ENCODE measurements at places on chromosomes 12 and 14. TPM values are rescaled to one million over a fixed set of nuclear protein-coding genes. Genes with fewer than 3 reads are reported as not detected.

OTX2 gene
- polyA plus RNA-seq, result not detected

PZP gene
- not detected for polyA plus RNA-seq

KRT71 gene
- polyA plus RNA-seq, result not detected

DNA sequence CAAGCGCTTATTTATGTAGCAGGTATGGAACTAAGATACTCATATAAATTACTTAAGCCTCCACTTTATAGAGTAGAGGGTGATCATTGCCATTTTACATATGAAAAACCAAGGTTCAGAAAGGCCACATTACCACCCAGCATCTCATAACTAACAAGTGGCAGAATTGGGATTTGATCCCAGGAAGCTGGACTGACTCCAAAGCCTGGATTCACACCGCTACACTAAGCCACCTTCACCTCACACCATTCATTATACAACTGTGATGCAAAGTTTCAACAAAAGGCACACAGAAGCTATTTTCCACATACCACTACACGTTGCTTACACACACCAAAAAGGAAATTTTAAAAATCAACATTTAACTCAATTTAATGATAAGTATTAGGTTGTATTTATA lies 370.6 kb downstream of the FUT8 start:
- DNase-seq, result no peak

DNA sequence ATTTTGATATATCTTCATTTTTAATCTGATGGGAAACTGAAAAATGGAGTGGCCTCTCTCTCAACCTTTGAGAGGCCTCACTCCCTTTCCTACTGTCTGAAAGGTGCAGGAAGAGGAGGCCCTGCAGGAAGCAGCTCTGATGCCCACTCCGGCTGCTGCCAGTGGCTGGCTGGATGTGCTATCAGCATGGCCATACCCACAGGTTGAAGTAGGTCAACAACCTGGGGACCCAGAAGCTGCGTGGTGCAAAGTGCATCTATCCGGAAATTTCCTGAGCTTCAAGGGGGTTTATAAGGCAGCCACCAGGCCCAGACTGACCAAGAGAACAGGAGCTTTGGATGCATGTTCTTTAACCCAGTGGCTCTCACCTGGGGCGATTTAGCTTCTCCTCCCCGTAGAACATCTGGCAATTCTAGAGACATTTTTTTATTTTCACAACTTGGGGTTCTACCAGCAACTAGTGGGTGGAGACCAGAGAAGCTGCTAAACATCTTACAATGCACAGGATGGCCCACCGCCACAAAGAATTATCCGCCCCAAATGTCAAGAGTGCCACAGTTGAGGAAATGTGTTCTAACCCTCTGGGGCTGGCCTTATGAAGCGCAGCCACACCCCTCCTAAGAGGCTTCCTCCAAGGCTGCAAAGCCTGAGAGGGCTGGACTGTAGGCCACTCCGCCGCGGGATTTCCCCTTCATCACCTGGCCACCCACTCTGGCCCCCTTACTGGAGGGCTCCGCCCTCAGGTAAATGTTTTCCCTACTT lies 8.2 kb upstream of the BATF start:
- DNase-seq, result no peak

GRCh38 chr12:51969643-51970042 lies 18.1 kb downstream of the ACVR1B start:
- no peak for DNase-seq

DNA sequence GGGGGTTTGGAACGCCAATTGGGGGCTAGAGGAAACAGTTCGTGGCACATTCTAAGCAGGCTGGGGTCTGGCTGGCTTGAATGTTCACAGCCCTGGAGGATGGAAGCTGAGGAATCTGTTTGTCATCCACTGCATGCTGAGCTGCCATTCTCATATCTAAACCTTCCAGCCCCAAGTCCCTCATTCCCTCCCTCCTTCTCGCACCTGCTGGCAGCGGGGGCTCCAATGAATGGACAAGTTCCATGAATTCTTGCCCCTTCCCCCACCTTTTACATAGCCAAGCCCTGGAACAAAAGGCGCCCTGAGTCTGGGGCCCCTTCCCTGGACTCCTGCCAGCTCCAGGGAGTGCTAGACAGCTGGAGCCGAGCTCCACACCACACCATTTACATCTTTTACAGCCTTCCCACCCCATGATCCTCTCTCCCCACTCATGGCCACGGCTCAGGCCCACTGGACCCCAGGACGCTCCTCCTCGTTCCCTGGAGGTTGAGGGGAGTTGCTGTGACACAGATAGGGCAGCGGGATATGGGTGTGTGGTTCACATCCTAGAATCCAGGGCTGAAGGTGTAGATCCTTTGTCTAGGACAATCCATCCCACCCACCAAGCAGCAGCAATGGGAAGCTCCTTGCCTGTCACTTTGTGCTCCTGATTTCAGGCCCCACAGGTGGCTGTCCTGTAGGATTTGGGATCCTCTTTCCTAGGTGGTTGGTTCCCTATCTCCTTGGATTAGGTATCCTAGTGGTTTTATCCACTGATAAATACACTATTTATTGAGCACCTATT lies 21.7 kb upstream of the VRTN start:
- no peak for DNase-seq

DNA sequence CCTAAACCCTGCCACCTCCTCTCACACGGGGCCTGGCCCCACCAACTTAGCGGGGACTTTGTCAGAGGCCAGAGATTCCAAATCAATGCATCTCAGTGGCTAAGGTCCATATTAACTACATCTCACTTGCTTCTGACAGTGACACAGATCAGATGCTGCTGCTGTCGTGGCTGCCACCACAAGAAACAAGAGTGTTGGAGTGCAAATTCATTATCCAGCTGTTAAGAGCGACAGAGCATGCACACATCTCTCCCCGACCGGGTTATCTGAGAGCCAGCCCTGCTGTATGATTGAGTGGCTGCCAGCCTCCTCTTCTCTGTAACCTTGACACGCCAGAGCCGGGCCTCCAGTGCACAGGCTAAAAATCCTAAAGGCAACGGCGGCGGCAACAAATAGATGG lies 40.2 kb downstream of the SPRING1 start:
- DNase-seq, result no peak

DNA sequence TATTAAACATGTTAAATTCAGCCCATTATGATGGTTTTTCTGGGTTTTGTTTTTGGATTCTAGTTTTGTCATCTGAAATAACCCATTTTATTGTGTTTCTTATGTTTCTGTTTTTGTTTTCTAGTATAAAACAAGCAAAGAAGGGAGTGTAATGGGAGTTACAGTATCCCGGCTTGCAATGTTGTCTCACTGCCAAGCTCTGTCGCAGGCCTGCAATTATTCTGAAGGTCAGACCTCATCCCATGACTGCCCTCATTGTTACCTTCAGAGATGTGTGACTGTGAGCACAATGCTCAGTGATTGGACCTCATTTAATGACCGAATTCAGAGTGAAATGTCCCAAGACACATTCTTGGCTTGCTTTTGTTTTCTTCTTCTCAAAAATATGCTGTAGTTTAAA lies 73.0 kb upstream of the ATF1 start:
- DNase-seq, result no peak

DNA sequence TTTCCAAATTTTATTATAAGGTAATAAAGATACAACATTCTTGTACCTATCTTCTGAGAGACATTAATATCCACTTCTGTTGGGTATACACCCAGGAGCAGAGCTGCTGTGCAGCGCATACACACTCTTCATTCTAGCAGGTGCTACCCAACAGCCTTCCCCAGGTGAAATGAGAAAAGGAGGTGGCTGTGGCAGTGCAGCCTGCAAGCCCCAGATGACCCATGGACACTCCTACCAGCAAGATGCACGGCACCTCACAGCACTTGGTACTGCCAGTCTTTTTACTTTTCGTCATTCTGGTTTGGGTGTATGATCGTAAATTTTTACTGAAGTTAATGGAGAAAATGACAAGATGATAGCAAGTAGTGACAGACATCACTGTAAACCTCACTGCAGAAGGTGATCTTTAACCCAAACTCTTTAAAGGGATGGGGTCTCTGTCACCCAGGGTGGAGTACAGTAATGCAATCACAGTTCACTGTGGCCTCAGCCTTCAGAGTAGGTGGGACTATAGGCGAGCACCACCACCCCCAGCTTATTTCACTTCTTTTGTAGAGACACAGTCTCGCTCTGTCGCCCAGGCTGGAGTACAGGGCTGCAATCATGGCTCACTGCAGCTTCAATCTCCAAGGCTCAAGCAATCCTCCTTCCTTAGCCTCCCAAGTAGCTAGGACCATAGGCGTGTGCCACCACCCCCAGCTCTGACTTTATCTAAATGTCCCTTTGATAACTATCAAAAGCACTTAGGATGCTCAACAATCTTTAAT lies 26.5 kb downstream of the VPS37B start:
- no peak for DNase-seq

DNA sequence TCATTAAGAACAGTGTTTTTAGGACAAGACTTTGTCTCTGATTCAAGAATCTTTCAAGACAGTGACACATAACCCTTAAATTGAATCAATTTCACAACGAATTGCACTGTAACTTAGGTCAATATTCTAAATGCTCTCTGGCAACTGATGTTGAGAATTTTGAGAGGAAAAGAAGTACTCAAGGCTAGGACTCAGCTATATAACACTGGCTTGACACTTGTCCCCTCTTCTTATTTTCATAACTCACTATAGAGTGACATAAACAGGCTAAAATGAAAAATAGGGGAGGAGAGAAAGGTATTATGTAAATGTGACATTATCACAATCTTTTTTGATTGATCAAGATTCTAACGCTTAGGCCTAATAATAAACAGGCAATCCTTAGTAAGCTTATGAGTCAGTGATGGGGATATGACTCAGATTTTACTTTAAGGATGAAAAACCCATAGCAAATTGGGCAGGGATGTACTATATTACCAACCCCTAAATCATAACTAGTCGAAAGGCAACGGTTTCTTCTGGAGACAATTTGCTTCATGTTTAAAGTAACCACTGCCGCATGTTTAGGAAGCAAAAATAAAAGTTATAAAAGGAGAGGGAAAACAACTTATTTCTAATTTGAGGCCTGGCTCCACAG lies 10.9 kb downstream of the BTG1 start:
- DNase-seq, result no peak

DNA sequence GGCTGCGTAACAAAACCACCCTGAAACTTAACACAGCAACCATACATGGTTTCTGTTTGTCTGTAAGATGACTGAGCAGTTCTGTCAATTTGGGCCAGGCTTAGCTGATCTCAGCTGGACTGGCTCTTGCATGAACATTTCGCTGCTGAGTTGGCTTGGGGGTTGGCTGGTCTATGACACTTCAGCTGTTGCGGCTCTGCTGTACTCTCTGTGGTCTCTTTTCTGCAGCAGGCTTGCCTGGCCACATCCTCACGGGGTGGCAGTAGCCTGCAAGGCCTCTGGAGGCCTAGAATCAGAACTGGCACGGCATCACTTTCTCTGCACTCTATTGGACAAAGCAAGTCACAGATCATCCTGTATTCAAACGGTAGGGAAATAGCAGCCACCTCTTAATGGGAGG lies 216.2 kb downstream of the BCL11B start:
- DNase-seq, result no peak
